ENCODE measurements at places on chromosomes 12 and 14.

DNA sequence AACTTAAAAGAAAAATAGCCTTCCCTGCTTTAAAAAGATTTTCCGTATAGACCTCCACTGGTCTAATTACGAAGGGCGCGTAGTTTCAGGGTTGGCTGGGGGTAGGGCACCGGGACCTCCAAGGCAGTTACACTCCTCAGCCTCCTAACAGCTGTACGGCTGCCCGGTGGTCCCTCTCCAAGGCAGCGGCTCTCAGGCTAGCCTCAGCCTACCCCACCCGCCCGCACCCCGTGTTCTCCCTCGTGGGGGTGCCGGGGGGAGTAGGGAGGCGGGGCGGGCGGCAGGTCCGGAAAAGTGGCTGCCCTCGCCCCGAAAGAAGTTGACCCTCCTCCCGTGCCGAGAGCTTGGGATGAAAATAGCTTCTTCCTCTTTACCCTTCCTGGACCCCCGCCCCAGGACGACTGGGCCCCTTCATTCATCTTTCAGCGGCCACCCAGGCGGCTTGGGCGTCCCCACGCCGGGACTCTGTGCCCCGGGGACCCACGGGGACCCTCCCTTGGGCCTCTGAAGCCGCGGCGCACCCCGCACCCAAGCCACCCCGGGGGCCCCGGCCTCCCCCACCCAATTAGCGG is 991 bp upstream of the RCOR1 start:
- DNase-seq, result no peak

- DNase-seq, result no peak
Measured at GRCh38 chr12:9064201-9064814, 51.4 kb downstream of the A2M start.

DNA sequence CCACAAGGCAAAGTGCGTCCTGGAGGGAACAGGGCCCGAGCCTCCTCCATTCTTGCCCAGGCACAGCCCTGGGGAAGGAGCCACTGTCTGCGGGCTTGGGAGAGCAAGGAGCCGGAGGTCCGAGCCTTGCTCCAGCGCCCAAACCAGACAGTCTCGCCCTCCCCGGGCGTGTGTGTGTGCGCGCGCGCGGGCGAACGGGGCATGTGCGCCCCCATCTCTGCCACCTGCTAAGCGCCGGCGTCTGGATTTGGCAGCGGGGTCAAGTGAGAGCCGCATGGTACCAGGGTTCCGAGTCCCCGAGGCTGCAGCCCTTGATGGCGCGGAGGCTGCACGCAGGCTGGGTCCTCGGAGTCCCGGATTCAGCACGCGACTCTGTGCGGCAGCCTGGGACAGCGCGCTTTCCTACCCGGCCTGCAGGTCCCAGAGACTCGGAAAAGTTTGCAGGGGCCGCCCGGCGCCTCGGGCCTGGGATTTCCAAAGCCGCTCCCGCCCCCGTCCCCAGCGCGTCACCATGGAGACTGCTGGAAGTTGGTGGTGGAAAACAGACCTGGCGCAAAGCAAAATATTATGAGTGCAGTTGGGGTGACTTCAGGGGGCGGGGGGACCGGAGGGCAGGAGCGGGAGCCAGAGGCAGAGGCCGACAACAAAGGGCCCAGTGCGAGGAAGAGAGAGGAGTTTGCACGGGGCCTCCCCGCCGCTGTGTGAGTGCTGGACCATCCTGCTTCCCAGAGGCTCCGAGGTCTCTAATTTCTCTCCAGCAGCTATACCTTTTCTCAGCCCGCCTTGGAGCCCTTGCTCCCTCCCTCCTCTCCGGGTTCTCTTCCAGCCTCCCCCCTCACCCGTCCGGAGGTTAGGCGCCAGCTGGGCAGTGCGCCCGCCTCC is 4.2 kb downstream of the RFX4 start:
- DNase-seq, result no peak

- no peak for DNase-seq
Measured at GRCh38 chr14:77508249-77508648, 9.6 kb upstream of the ISM2 start.

DNA sequence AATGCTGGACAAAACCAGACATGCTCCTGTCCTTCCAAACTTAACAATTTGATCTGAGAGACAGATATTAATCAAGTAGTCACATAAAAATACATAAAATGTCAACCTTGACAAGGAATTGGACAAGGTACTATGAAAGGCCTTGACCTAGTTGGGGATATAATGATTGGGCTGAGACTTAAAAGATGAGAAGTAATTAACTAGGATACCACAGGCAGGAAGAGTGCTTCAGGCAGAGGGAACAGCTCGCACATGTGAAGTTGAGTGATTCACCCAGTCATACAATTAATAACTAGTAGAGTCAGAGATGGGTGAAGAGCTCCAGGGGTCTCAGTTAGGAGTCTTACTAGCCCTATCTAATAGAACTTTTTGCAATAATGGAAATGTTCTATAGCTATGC is 259.5 kb downstream of the MSRB3 start:
- DNase-seq, result no peak

DNA sequence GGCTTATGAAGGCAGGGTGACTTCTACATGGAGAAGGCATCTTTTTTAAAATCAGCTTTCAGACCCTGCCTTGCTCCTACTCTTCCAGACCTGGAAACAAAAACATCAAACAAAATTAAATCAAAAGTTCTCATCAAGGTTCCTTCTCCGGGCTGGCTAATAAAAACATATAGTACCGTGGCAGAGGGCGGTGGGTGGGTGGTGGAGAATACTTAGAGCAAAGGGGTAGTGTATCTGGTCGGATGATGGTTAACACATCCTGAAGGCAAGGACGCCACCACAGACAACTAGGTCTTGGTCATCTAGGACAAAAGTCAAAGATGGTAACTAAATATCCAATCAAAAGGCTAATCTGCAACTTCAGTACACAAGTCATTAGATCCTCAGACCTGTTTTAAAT is 1.8 kb downstream of the DAD1 start:
- DNase-seq, result no peak

DNA sequence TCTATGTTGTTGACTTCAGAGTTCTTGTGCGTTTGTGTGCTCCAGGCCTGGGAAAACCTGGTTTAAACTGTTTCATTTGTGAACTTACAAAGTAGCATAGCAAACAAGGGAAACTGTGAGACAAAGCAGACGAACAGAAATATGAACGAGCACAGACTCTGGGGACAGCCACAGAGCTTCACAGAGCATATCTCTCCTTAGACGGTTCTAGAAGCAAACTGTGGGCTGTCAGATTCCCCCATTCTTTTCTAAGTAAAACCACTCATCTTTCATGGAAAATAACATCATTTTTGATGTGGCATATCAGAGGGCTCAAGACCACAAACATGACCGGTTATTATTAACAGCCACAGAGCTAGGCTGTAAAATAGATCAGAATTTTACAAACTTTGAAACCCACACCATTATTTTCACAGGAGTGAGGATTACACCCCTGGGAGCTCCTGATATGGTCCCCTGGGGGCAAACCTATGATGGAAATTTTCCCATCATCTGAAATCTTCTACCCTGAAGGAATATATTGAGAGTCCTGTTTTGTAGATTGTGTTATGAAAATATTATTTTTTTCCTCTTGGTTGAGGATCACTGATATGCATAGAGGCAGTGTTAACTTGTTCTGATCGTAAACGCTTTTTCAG is 102.0 kb downstream of the ADGRD1 start:
- DNase-seq, result no peak

- no peak for DNase-seq
Measured at GRCh38 chr12:45727980-45728629, 1.4 kb upstream of the ARID2 start.

DNA sequence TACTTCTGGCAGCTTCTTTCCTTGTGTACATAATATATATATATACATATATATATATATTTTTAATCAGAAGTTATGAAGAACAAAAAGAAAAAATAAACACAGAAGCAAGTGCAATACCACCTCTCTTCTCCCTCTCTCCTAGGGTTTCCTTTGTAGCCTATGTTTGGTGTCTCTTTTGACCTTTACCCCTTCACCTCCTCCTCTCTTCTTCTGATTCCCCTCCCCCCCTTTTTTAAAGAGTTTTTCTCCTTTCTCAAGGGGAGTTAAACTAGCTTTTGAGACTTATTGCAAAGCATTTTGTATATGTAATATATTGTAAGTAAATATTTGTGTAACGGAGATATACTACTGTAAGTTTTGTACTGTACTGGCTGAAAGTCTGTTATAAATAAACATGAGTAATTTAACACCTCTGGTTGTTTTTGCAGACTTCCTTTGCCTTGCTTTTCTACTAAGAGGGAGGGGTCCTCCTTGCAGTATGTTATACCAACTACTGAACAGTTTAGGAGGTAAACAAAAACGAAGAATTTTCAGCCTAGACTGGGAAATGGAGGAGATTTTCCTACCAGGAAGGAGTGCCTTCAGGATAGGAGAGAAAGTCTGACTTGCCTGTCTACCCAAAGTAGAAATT is 3.6 kb upstream of the RPS26 start:
- no peak for DNase-seq

GRCh38 chr12:70646850-70647249 is 9.6 kb upstream of the PTPRB start:
- no peak for DNase-seq

- no peak for DNase-seq
Measured at GRCh38 chr12:56629459-56630179, 507 bp downstream of the BAZ2A start.

GRCh38 chr14:75823334-75823733 is 158.5 kb downstream of the TGFB3 start:
- DNase-seq, result no peak

- no peak for DNase-seq
Measured at GRCh38 chr12:18747895-18748294, 10.0 kb downstream of the CAPZA3 start.

DNA sequence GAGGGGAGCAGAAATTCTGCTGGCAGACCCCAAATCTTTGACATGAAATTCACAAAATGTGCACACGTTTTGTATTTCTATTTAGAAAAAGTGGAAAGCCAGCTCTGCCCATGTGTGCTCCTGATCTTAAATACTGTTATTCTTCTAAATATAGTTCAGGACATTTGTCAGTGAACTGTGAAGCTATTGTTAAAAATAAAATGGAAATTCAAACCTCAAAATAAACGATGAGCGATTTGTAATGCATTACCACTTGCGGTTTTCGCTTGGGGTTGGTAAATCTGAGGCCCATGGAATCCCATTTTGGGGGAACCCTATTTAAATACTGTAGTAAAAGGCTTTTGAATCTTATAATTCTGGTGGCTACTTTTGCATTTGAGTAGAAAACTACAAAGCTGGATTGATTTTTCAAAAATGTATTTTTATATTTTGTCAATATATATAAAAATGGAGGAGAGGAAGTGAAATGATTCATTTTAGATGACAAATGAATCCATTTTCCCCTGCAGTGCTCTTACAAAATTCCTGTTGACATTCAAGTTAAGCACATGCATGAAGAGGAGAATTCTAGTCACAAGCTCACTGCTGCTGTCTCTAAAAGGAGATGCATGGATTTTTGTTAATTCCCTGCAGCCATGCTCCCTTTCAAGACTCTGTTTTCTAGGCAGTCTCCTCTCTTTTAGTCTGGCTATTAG is 47.1 kb downstream of the FLRT2 start:
- DNase-seq, result no peak

GRCh38 chr12:124650912-124651311 is 83.5 kb upstream of the NCOR2 start:
- no peak for DNase-seq

- DNase-seq, result no peak
Measured at GRCh38 chr12:71790331-71790730, 35.7 kb downstream of the RAB21 start.

DNA sequence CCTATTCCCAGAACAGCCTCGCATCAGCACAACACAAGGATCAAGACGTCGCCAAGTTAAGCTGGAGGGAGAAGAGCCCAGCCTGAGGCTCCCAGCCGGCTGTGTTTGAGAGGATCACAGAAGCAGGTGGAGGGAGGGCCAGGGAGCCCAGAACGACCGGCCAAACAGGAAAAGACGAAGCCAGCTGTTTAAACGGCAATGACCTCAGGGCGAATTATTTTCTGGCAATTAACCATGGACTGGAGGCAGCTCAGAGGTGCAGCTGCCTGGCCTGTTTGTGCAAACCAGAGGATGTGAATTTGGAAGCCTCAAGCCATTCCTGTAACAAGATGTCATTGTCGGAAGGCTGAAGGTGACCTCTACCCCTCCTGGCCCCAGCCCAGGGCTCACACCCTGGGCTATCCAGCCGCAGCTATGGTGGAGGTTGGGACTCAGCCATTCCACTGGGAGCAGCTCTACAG is 175.8 kb upstream of the PRMT8 start:
- no peak for DNase-seq

DNA sequence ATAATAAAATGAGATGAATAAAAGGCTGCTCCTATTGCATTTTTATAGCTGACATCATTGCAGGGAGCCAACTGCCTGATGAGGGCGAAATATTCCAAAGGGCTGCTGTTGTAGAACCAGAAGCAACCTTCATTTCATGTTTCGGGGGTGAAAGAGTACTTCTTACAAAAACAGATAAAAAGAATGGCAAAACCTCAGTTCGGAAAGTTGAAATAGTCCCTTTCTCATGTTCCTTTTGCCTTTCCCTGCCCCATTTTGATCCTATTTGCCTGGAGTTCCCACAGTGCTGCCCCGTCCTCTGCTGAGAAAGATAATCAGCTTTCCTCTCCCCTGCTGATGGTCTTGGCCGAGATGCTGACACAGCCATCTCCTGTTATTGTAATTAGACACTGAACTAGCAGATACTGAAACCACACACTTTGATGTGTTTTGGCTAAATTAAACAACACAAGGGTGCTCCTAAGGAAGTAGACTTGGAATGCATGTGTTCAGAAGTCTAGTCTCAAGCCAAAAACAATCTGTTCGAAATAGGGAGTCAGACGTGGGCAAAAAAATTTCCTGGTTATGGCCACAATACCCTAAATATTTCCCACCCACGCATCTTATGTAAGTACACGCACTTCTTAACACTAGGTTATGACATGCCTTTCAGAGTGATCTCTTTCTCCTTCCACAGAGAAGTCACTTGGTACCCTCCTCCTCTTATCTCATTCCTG is 117.2 kb downstream of the PPM1H start:
- no peak for DNase-seq

- DNase-seq, result no peak
Measured at GRCh38 chr14:96039633-96040311, 610 bp downstream of the C14orf132 start.

DNA sequence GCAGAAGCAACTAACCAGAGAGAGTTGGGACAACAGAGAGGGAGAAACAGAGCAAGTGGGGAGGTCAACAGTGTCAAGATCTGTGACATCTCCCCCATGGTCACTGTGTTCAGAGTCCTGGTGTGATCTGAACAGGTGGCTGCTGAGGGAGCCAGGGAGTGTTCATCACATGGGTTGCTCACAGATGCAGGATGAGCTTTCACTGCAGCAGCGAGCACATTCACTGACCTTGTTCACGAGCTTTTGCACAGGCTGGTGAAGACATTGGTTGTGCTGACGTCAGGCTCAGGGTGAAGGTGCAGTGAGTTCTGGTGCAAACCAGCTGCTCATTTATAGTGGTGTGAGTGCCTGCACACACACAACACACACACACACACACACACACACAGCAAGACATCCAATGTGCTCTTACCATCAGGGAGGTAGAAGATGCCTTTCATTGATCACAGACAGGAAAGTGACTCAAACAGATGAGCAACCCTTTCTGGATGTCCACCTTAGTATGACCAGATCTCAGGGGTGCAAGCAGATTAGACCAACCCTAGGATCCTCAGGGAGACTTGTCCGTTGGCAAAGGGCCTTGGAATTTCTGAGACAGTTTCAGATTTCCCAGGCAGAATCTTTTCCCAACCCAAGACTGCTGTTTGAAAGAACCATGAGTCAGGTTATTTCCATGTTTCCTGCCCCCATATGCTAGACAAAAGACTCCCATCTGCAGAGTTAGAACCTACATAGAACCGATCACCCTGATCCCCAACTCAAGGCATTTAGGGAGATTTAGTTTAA is 44.3 kb upstream of the OR10AD1 start:
- no peak for DNase-seq

GRCh38 chr12:127381043-127381668 is 885.8 kb upstream of the TMEM132C start:
- DNase-seq, result peak; percentile 15
